ENCODE measurements at places on chromosomes 3 and 15. TPM values are rescaled to one million over a fixed set of nuclear protein-coding genes. Genes with fewer than 3 reads are reported as not detected.
A peak's percentile ranks its signal among the peaks of the same experiment; 100 is the strongest.

GRCh38 chr3:139284221-139284620 is 59.6 kb upstream of the MRPS22 start:
- DNase-seq, result no peak

- no peak for DNase-seq
These were observed 79.6 kb downstream of the TP63 start for GRCh38 chr3:189710620-189711402.

GRCh38 chr3:182787302-182788036 is 5.8 kb upstream of the ATP11B start:
- no peak for DNase-seq

- no peak for DNase-seq
These were observed 7.2 kb downstream of the SPG21 start for GRCh38 chr15:64982472-64982871.

GRCh38 chr3:189304465-189305351 is 132.9 kb downstream of the TPRG1 start:
- peak; percentile 25 for DNase-seq

DNA sequence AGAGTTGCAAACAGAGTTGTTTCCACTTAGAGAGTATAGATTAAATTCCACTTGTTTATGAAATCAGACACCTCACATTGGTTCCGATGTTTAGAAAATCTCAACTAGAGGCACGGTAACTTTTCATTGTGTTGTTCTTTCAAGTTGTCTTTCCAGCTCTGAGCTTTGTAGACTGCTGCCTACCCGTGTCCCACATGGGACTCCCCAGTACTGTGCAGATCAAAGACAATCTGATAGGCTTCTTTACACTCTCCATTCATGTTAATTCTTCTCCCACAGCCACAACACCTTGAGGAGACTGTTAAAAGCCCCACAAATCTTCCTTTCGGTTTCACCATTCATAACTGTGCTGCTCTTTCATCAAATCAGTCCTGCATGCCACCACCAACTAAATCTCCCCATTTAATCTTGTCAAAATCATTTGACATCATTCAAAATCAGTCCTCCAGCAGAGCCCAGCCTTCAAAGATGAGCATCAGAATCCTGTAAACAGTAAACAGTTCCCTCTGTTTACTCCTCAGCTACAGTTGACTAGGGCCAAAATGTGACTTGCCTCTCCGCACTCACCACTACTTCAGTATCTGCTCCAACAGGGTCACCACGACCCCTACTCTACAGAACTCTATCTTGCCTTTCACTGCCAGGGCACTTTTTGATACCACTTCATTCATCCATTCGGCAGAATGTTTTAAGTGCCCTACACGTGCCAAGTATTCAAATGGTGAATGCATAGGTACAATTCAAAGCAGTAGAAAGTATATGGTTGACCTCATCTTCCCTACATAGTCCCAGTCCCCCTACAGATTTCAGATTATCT is 8.3 kb downstream of the ANXA2 start:
- DNase-seq, result no peak

STRC gene
- total RNA-seq, result 1.1 TPM

GRCh38 chr3:38121832-38122461 is 15.0 kb downstream of the ACAA1 start:
- DNase-seq, result no peak

- DNase-seq, result no peak
These were observed 66.9 kb downstream of the PPM1L start for GRCh38 chr3:160822936-160823335.

GRCh38 chr3:48130321-48130904 is 57.8 kb downstream of the CDC25A start:
- no peak for DNase-seq

DNA sequence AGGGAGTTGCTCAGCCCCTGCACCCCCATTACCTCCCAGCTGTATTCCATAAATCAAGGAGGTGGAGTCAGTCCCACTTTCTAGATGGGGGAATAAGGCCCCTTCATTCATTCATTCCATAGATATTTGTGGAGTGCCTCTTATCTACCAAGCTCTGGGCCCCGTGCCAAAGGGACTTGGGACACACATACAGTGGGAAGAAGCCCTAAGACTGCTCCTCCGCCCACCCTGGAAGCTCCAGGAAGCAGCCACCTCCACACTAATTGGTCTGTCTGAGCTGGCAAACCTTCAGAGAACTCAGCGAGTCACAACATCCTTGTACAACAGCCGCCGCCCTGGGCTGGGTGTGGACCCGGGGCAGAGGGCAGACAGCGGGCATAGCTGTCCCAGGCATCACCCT is 6.4 kb downstream of the STRA6 start:
- DNase-seq, result no peak

- DNase-seq, result no peak
These were observed 11.0 kb downstream of the SPTBN5 start for GRCh38 chr15:41882689-41883483.

- DNase-seq, result no peak
These were observed 56.1 kb downstream of the CRTC3 start for GRCh38 chr15:90585863-90586262.

- DNase-seq, result no peak
These were observed 55.3 kb upstream of the P2RY1 start for GRCh38 chr3:152779653-152780052.

CTSH gene
- 31.1 TPM for total RNA-seq

DNA sequence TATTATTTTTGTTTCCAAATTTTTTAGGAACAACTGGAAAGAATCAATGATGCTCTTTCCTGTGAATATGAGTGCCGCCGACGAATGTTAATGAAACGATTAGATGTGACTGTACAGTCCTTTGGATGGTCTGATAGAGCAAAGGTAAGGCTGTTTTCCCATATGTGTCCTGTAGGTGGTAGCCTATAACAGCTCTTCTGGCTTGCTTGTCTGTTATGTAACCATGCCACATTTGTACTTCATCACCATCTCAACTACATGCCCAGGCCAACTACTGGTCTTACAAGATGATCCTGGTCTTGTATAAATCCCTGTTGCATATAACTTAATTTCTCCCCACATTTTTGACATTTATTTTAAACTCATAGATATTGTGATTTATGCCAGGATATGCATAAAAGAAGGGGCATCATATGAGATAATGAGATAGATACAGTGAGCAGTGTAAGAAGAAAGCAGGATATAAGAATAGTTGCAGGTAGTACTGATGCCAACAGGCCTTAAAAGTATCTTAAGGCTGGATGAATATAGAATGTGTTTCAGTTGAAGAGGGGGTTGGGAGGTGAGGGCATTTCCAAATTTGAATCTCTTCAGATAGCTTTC is 20.3 kb downstream of the FAM98B start:
- DNase-seq, result no peak

GRCh38 chr3:122621112-122621511 is 43.7 kb downstream of the PARP15 start:
- DNase-seq, result no peak

- DNase-seq, result no peak
These were observed 39.8 kb upstream of the SGO1 start for GRCh38 chr3:20225769-20226168.

IRAK2 gene
- 0.71 TPM for total RNA-seq

DGKG gene
- 0.92 TPM for total RNA-seq

- no peak for DNase-seq
These were observed 95.0 kb downstream of the ATG7 start for GRCh38 chr3:11367143-11367693.

CCR1 gene
- not detected for total RNA-seq

- no peak for DNase-seq
These were observed 19.3 kb downstream of the TNFAIP8L3 start for GRCh38 chr15:51075364-51075763.

CYP1A1 gene
- total RNA-seq, result 0.23 TPM

METTL6 gene
- total RNA-seq, result 18.2 TPM

GRCh38 chr15:86689006-86689405 is 609.3 kb downstream of the AGBL1 start:
- DNase-seq, result no peak

P2RY1 gene
- total RNA-seq, result 32.9 TPM

- DNase-seq, result no peak
These were observed 102.6 kb downstream of the EFL1 start for GRCh38 chr15:82159922-82160321.

- no peak for DNase-seq
These were observed 77.3 kb upstream of the LMCD1 start for GRCh38 chr3:8424281-8424680.

DNA sequence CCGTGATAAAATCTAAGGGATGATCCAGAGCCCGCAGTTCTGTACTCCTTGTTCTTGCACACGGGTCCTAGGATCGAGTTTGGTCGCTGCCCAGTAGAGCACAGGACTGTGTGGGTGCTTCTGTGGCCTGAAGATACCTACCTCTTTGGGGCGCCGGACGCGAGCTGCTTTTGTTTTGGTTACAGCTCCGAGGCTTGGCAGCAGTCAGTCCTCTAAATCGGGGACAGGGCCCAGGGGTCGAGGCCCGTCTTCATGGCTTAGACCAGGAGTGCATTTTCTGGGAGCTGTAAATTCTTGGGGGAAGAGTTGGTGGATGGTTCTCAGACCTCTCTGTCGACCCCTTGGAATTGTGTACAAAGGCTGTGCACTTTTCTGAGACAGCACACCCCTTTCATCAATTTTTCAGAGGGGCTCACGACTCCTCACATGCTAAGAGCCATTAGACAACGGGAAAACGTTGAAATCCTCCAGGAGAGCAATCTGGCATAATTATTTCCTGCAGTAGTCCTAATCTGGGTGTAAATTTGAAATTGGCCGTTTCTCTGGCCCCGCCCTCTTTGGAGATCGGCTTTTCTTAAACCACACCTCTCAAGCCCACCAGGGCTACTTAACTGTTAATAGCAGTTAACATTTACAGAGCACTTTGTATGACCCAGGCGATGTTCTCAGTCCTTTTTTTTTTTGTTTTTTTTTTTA is 928 bp downstream of the CEP97 start:
- peak; percentile 20 for DNase-seq

DNA sequence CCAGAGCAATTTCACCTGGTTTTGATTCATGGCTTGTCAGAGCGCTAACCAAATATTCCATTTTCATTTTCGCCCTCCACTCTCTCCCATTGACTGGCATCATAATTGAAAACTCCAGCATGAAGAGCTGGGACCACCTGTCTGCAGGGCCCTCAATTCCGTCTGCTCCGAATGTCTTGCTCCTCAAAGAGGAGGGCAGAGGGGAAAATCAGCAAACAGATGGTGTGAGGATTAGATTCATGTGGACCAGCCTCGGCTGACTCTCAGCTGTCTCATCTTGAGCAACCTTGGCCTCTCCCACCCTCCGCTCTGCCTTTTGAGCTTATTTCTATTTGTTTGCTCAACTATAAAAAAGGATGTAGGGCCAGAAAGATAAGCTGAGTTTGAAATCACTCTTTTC is 512.2 kb upstream of the PPP2R3A start:
- DNase-seq, result no peak

GRCh38 chr3:61688307-61688984 is 127.1 kb downstream of the PTPRG start:
- DNase-seq, result peak; percentile 84

SEMA3F gene
- total RNA-seq, result 49.0 TPM

GRCh38 chr15:63603516-63603915 is 6.3 kb downstream of the FBXL22 start:
- DNase-seq, result no peak

Data from WTC11 (cell line).